Stimulated activated memory B cell treated with anti-CD40 and anti-IgM and Interleukin-4, amounts not matched to agents 10 μg/mL and 1 μg/mL and 100 μg/mL, for 72 hours (primary cell): ENCODE measurements at places on chromosomes 16 and 17.

- no peak for ATAC-seq
These were observed 57.7 kb downstream of the NKD1 start for GRCh38 chr16:50605733-50606430.

GRCh38 chr17:79966681-79967080 is 69.0 kb downstream of the TBC1D16 start:
- ATAC-seq, result no peak

DNA sequence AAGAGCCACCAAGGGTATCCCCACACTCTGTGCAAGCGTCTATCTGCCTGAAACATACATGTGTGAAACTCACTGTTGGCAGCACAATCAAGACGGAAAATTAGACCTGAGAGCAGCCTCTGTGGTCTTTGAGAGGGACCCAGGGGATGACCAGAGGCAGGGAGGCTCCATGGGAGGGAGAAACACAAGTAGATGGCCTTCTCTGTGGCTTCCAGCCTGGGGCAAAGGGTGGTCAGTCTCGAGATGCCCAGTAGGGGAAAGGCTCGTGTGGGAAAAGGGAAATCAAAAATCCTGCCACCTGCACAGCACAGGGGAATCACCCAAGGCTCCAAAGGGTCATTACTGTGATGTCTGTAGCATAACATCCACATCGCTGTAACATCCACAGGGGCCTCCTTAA is 823.3 kb downstream of the KCNJ18 start:
- ATAC-seq, result no peak

- peak; percentile 87 for ATAC-seq
These were observed 10.1 kb downstream of the LITAF start for GRCh38 chr16:11576427-11577289.

- ATAC-seq, result no peak
These were observed 29.6 kb upstream of the PHLPP2 start for GRCh38 chr16:71754108-71754507.

- ATAC-seq, result no peak
These were observed 26.3 kb upstream of the HS3ST2 start for GRCh38 chr16:22787466-22788192.

DNA sequence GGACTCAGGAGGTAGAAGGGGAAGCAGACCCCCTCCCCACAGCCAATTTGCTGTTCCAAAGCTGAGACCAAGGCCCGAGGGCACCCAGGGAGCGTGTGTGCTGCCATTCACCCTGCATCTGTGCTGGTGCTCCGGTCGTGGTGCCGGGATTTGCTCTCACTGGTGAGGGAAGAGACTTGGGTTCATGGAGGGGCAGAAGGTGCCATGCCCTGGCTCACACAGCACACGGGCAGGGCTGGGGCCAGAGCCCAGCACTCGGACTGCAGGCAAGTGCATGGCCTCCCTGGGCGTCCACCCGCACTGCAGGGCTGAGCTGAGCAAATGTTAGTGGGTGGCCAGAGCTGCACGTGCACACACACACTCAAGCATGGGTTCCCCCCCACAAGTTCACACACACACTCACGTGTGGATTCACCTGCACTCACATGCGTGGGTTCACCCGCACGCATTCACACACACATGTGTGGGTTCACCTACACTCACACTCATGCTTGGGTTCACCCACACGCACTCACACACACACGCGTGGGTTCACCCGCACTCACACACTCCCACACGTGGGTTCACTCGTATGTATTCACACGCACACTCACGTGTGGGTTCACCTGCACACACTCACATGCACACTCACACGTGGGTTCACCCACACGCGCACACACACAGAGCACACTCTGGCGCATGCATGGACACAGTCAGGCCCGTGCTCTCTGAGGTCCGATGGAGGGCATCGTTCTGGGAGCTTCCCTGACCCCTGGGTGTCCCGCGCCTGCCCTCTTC is 57.0 kb upstream of the CBFA2T3 start:
- ATAC-seq, result no peak

- ATAC-seq, result no peak
These were observed 1.5 kb downstream of the ABCC3 start for GRCh38 chr17:50635982-50636803.

DNA sequence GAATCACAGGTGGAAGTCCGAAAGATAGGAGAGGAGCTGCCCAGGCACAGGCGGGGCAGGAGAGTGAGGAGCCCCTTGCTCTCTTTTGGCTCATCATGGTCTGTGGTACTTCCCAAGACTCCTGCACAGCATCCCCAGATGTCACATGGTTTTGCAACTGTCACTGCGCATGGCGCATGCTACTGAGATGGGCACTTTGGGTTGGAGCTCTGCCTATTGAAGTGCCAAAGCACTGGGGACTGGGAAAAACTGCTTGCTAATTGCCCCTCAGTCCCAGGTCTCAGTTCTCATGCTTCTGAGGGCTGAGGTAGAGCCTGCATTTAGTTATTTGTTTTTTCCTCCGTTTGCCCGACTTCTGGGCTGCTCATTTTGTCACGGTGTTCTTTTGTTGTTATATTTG is 156.8 kb upstream of the CDH13 start:
- no peak for ATAC-seq

DNA sequence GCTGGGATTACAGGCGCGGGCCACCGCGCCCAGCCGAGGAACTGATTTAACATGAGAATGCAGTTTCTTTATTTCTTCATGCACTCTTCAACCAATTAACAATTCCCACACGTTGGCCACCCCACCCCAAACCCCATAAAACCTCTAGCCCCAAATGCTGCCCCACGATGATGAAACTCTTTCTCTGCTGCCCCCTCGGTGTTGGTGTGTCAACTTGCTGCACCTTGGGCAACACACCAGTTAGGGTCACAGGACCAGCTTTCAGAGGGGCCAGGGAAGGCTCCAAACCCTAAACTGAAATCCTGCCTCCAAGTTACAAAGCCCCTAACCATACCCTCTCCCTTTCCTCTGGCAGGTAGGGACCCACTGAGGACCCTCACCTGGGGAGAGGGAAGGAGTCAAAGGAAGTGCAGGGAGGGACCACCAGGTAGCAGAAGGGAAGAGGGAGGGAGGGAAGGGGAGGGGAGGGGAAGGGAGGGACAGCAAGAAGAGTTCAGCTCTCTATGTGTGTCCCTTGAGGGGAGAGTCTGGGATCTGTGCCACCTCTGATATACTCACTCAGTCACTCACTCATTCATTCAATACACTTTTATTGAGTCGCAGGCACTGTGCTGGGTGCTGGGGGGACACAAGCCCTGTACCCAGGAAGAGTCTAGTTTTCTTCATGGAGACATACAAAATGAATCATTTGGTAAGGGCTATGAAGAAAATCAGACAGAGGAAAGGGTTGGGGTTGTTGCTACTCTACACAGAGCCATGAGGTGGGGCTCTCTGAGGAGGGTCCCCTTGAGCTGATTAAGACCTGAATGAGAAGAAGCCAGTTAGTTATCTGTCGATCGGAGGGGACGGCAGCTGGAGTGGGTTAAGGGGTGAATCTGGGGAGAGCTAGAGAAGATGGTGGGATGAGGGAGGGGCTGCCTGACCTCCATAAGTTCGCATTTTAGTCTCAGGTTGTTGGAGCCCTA is 3.9 kb downstream of the PLXDC1 start:
- no peak for ATAC-seq

DNA sequence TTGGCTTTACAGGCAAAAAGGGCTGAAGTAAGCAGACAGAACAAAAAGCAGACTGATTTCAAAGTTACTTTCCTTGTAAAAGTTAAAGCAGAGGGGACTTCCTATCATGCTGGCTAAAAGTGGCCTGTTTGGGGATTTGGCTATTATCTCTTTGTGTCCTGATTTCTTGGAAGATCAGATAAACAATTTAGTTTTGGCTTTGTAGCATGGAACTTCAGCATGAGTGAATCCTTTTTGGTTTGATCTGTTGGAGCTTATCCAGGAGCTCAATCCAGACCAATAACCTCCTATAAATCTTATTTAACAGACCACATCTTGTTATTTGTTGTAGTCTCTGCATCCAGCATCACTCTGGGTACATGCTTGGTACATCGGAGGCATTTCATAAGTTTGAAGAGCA is 8.9 kb upstream of the RNF112 start:
- ATAC-seq, result no peak

- no peak for ATAC-seq
These were observed 310.3 kb downstream of the CDH13 start for GRCh38 chr16:82936941-82937551.

- no peak for ATAC-seq
These were observed 29.9 kb downstream of the AXIN1 start for GRCh38 chr16:322476-323143.

GRCh38 chr16:52544703-52545102 is 2.2 kb downstream of the TOX3 start:
- no peak for ATAC-seq

- ATAC-seq, result no peak
These were observed 47.0 kb upstream of the SREBF1 start for GRCh38 chr17:17883801-17884200.

DNA sequence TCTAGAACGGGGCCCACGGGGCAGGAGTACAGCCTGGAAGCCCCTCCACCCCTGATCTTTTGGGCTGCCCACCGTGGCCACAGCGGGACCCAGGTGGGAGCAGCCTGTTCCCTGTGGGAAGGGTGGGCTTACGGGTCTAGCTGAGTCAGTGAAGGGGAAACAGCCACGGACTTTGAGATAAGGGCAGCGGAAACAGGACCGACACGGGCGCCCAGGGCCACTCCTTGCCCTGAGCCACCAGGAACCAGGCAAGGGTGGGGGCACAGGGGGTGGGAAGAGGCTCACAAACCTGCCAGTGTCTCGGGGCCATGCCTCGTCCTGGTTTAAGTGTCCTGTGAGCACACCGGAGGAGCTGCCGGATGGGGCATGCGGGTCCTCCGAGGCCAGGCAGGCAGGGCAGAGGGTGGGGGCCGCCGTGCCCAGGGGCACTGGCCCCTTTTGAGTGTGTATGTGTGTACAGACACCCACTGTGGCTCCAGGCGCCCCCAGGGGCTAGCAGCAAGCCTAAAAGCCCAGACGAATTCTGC is 47.6 kb upstream of the PVALEF start:
- ATAC-seq, result no peak

- no peak for ATAC-seq
These were observed 948 bp downstream of the UTP18 start for GRCh38 chr17:51261024-51261963.

GRCh38 chr17:71764505-71764904 is 356.3 kb upstream of the SOX9 start:
- no peak for ATAC-seq

DNA sequence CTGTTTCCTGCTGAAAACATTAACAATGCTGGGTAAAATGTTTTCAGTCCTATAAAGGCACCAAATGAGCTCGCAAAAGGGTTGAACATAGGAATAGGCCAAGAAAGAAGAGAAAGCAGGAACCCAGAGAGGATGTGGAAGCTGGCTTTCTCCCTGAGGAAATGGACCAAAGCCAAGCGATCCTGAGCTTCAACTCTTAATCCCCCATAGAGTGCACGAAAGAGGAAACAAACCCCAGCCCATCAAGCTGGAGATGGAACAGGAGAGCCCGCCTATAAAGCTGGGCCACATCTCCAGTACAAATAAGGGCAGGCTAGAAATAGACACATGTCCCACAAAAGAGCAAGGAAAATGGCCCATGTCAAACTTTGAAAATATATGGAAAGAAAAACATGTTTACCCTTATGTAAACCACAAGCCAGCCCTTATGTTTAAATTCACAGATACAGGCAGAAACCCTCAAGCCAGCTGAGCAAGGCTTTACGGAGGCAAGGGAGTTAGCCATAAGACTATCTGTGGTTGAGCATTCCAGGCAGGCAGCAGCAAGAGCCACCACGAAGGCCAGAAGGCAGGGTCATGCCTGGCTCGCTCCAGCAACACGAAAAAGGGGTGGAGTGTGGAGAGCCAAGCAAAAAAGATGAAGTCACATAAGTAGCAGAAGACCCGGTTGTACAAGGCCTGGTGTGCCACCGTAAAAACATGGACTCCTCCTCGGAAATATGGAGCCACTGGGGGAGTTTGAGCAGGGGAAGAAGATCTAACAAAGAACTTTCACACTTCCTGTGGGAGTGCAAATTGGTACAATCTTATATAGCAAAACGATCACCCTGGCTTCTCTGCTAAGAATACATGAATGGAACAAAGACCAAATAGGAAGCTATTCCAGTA is 27.8 kb downstream of the COPRS start:
- ATAC-seq, result no peak

DNA sequence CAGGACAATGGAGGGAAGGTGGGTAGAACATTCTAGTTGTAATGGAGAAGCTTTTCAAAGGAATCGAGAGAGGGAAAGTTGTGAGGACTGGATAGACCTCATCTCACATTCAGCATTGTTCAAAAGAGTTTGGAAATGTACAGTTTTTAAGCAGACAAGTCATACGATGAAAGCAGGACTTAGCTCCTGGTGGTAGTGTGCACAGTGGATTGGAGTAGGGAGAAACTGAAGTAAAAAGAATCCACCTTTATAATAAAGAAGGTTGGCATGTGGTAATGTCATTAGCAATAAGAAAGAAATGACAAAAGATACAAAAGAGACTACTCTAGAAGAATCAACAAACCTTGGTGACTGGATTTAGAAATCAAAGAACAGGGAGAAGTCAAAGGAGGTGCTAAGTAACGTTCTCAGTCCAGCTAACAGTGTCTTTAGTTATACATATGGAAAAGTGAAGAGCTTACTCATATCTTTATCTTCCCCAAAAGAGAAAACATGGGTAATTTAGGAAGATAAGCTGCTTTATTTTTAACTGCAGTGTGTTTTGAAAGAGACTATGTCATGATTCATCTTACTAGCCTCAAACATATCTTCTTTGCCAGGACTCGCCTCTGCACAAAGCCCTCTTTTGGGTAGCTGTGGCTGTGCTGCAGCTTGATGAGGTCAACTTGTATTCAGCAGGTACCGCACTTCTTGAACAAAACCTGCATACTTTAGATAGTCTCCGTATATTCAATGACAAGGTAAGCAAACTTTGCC is 18.7 kb upstream of the EVI2A start:
- no peak for ATAC-seq

DNA sequence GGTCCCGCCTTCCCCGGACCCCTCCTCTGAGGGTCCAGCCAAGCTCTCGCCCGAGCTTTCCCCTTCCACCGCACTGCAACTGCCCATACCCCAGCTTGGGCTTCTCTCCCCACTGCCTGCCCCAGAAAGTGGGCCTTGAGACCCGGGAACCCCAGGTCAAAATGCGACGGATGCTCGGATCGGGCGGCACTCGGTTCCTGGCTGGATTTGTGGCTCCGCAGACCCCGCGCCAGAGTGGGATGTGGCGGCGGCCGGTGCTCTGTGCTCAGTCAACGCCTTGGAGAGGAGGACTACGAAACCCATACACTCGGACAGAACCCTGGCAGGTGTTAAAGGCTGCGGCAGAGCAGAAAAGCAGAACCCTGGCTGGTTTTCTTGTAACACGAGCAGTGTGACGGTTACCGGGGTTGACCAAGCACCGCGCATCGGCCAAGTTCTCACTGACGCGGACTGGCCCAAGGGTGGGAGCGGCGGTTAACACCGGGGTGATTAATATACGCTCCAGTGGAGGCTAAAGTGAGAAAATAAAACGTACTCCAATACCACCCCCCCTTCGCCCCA is 885 bp upstream of the SLFN13 start:
- ATAC-seq, result peak; percentile 59

DNA sequence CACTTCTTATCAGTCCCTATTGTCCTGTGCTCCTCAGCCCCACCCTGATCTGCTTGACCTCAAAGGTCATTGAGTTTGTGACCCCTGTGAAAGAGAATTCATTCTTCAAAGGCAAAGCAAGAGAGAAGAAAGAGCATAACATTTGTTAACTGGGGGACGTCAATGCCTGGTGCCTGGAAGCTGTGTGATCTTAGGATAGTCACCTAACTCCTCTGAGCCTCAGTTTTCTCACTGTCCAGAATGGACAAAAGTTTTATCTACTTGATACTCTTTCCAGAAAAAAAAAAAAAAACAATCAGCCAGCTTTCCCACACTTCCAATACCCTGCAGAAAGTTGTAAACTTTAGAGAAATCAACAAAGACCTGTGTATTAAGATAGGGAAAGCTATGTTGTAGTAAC is 173.1 kb downstream of the C16orf78 start:
- no peak for ATAC-seq

GRCh38 chr17:16820979-16821543 is 131.0 kb downstream of the CCDC144A start:
- ATAC-seq, result no peak
